ENCODE measurements at places on chromosomes 12 and 14. TPM values are rescaled to one million over a fixed set of nuclear protein-coding genes. Genes with fewer than 3 reads are reported as not detected.

PPP4R4 gene
- total RNA-seq, result 0.22 TPM

B4GALNT1 gene
- 46.5 TPM for total RNA-seq

LHX5 gene
- not detected for total RNA-seq

TOGARAM1 gene
- total RNA-seq, result 6.9 TPM

SLC6A12 gene
- total RNA-seq, result 0.76 TPM

ANKRD33 gene
- total RNA-seq, result 0.08 TPM

RNF212B gene
- total RNA-seq, result not detected

GPRC5D gene
- total RNA-seq, result not detected

GPR84 gene
- 0.09 TPM for total RNA-seq

TMEM30B gene
- 0.17 TPM for total RNA-seq

RTL1 gene
- total RNA-seq, result 0.30 TPM

LRP1 gene
- 20.2 TPM for total RNA-seq

RABGGTA gene
- total RNA-seq, result 16.6 TPM

ALKBH1 gene
- 15.9 TPM for total RNA-seq
